ENCODE measurements at places on chromosomes 16 and 17. TPM values are rescaled to one million over a fixed set of nuclear protein-coding genes. Genes with fewer than 3 reads are reported as not detected.

Gene HOXB1
- not detected for total RNA-seq

Gene NPW
- not detected for total RNA-seq

DNA sequence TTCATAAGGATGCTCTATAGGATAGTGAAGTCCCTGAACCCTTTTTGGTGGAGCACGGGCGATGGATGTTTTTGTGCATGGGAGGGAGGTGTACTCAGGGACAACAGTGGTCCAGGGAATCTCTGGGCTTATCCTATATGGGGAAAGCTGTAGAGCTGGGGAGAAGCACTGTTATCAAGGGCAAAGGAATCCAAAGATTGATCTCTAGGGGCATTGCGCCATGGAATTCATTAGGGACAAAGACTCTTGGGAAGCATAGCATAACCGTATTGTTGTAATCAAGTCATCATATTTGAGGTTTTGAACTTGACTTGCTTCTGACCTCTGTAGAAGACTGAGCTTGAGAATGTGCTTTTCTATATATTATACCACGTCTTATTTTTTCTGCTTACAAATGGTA lies 172.9 kb upstream of the ZFHX3 start:
- no peaks in the 10 kb centered on the region for H3K27me3 ChIP-seq
- DNase-seq = no peak
- no peaks in the 10 kb centered on the region for H3K36me3 ChIP-seq
- H3K4me1 ChIP-seq = no peaks in the 10 kb centered on the region
- no peak overlapping the region for H3K27ac ChIP-seq

DNA sequence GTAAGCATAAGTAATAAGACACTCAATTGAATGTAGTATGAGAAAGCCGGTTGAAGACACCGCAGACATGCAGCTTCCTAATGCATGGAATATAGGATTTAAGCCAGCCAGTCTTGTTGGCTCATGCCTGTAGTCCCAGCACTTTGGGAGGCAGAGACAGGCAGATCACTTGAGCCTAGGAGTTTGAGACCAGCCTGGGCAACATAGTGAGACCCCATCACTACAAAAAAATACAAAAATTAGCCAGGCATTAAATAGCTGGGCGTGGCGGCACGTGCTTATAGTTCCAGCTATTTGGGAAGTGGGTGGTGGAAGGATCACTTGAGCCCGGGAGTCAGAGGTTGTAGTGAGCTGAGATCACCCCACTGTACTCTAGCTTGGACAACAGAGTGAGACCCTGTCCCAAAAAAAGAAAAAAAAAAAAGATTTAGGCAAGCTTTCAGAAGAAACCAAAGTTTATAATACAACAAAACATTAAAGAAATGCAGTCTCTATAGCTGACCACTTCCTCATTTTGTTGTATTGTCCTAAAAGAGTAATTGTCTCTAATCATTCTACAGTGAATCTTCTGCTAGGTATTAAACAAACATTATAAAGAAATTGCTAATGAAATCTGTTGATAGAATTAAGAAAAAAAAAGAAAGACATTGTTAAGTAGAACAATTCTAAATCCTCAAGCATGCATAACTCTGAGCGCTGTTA lies 68.6 kb upstream of the KIFC3 start:
- no peak for DNase-seq
- no peak overlapping the region for H3K4me3 ChIP-seq
- no peaks in the 10 kb centered on the region for H3K4me1 ChIP-seq
- H3K27me3 ChIP-seq = peaks cover 36% of the 10 kb centered on the region

DNA sequence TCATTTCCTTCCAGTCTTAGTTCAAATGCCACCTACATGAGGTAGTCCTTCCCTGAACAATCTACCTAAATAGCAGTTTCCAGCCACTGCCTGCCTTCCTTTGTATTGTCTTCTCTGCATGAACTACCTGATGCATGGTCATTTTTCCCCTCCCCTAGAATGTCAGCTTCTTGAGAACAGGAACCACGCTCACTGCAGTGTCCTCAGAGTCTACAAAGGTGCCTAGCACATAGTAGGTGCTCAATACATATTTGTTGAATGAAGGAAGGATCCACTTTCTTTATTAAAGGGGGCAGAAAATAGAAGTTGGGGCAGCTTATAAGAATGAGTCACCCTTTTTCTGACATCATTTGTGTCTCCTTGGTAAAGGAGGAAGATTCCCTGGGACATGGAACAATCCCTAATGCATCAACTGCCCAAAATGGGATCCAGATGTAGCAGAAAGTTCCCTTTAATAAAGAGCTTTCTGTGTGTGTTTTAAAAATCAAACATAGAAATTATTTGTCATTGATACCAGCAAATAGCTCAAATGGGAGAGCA lies 4.4 kb upstream of the CYLD start:
- H3K27me3 ChIP-seq = no peaks in the 10 kb centered on the region
- no peak for DNase-seq
- no peak overlapping the region for H3K4me3 ChIP-seq
- H3K27ac ChIP-seq = no peak overlapping the region
- no peaks in the 10 kb centered on the region for H3K36me3 ChIP-seq

Gene WFIKKN1
- total RNA-seq = 0.14 TPM

DNA sequence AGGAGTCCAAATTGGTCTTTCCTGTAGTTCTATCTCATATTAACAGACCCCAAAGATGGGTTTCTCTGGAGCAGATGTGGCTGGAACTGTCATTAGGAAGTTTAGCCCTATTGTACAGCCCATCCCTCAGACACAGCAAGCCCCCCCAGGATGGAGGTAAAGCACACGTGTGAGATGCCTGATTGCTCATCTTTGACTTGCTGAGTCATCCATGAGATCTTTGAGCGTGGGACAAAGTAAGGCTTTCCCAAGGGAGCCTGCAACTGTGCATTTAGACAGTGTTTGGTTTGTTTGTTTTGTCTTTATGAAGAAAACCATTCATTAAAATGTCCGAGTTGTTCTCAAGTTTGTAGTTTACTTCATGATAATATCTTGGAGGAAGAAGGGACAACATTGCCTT lies 145.3 kb upstream of the CDH13 start:
- H3K27ac ChIP-seq = no peak overlapping the region
- H3K4me3 ChIP-seq = no peak overlapping the region
- H3K36me3 ChIP-seq = no peaks in the 10 kb centered on the region

Gene C16orf96
- 0.08 TPM for total RNA-seq

DNA sequence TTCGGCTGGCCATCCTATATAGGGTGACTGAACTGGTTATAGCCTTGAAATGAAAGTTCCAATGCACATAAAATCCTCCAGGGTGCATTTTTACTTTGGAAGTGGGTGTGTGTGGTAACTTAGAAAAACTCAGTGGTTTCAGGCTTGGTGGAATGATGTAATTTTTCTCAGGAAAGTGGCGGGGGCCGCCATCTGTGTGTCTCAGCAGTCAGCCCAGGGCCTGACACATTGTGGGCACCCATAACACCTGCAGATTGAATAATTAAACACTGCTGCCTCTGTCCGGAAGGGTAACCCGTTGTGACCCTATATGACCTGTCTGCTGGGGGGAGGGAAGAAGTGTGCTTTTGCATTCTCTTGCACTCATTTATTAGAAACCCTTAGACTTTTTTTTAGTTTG lies 2.2 kb upstream of the PDP2 start:
- H3K27me3 ChIP-seq = no peaks in the 10 kb centered on the region
- H3K4me3 ChIP-seq = no peak overlapping the region
- no peak for DNase-seq

- H3K4me3 ChIP-seq = no peak overlapping the region
- H3K4me1 ChIP-seq = peaks cover 52% of the 10 kb centered on the region
- peaks cover 21% of the 10 kb centered on the region for H3K36me3 ChIP-seq
- DNase-seq = no peak
Measured at GRCh38 chr17:77481476-77482374, 341.0 kb downstream of the SEC14L1 start.

- no peaks in the 10 kb centered on the region for H3K36me3 ChIP-seq
- H3K4me1 ChIP-seq = no peaks in the 10 kb centered on the region
- no peak overlapping the region for H3K4me3 ChIP-seq
Measured at GRCh38 chr17:61689610-61690180, 98.7 kb upstream of the NACA2 start.

Gene PPP1R27
- total RNA-seq = 0.25 TPM

GRCh38 chr16:52603015-52603414 lies 56.1 kb upstream of the TOX3 start:
- no peak overlapping the region for H3K4me3 ChIP-seq
- H3K27ac ChIP-seq = no peak overlapping the region
- DNase-seq = no peak
- H3K36me3 ChIP-seq = no peaks in the 10 kb centered on the region
- no peaks in the 10 kb centered on the region for H3K4me1 ChIP-seq
- peaks cover 6% of the 10 kb centered on the region for H3K27me3 ChIP-seq

- H3K36me3 ChIP-seq = no peaks in the 10 kb centered on the region
- H3K27me3 ChIP-seq = no peaks in the 10 kb centered on the region
- no peak overlapping the region for H3K4me3 ChIP-seq
- no peak for DNase-seq
- H3K27ac ChIP-seq = no peak overlapping the region
- H3K4me1 ChIP-seq = peaks cover 5% of the 10 kb centered on the region
Measured at GRCh38 chr16:10592611-10593010, 12.2 kb upstream of the EMP2 start.

Gene TM4SF5
- total RNA-seq = not detected

Gene C17orf113
- 0.63 TPM for total RNA-seq

- no peak for DNase-seq
- H3K4me3 ChIP-seq = no peak overlapping the region
- H3K36me3 ChIP-seq = no peaks in the 10 kb centered on the region
- H3K27ac ChIP-seq = no peak overlapping the region
- H3K4me1 ChIP-seq = peaks cover 37% of the 10 kb centered on the region
- no peaks in the 10 kb centered on the region for H3K27me3 ChIP-seq
Measured at GRCh38 chr17:50180111-50180510, 14.3 kb downstream of the SGCA start.

Gene MT4
- total RNA-seq = not detected

DNA sequence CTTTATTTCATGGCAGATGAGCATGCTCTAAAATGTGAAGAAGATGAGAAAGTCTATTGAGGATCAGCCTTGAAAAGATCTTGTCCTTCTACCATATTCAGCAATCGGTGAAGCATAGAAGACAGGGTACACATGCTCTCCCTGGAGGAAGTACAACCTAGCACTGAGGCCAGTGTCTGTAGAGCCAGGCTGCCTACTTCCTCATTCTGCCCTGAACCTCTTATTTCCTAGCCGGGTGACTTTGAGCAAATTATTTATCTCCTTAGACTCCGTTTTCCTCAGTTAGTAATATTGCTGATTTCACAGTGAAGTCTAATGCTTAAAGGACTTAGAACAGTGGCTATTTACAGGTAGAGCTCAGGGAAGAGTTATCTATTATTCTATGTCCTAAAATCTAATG lies 58.4 kb downstream of the TMEM100 start:
- no peak overlapping the region for H3K27ac ChIP-seq
- H3K27me3 ChIP-seq = peaks cover 6% of the 10 kb centered on the region
- no peaks in the 10 kb centered on the region for H3K36me3 ChIP-seq
- peaks cover 15% of the 10 kb centered on the region for H3K4me1 ChIP-seq

GRCh38 chr17:81371910-81372760 lies 23.1 kb upstream of the BAHCC1 start:
- peaks cover 22% of the 10 kb centered on the region for H3K4me1 ChIP-seq
- DNase-seq = peak; percentile 71
- H3K36me3 ChIP-seq = no peaks in the 10 kb centered on the region
- no peaks in the 10 kb centered on the region for H3K27me3 ChIP-seq
- peak overlapping the region; percentile 85 for H3K27ac ChIP-seq
- peak overlapping the region; percentile 8 for H3K4me3 ChIP-seq

All from left ventricle myocardium inferior (tissue), 1 donor.